Activated T-helper 1 cell treated with anti-CD3 and anti-CD28 coated beads, Interleukin-12 subunit alpha, Interleukin-12 subunit beta, Interleukin-2, Interleukin-4 antibody, amounts not matched to agents 30 ng/mL and 10 ng/mL and 1 ng/mL, durations not matched to agents 14 hours and 24 hours and 36 hours (primary cell): ENCODE measurements at places on chromosomes 6 and 20.

- no peak for DNase-seq
Observed at GRCh38 chr6:79878142-79878748, 69.1 kb downstream of the ELOVL4 start.

DNA sequence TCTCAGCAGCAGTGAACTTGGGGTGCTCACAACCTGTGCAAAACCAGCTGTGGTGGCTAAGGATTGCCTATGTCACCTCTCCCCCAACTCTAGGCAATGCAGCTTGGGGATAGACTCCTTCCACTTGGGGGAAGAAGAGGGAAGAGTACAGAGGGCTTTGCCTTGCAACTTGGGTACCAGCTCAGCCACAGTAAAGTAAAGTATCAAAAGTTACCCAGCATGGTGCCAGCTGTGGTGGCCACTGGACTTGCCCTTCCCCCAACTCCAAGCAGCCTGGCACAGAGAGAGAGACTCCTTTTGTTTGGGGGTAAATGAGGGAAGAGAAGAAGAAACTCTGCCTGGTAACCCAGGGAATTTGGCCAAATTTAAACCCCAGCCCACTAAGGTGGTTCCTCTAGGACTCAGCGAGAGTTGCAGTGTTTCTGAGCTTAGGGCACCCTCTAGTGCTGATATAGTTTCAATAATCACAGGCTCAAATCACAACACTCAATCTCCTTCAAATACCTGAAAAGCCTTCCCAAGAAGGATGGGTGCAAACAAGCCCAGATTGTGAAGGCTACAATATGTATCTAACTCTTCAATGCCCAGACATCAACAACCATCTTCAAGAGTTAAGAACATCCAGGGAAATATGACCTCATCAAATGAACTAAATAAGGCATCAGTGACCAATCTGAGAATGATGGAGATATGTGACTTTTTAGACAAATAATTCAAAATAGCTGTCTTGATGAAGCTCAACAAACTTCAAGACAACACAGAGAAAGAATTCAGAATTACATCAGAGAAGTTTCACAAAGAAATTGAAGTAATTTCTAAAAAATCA, 7.6 kb upstream of the DEFB129 start:
- DNase-seq = no peak

- no peak for DNase-seq
Observed at GRCh38 chr20:896501-897025, 19.6 kb downstream of the ANGPT4 start.

- no peak for DNase-seq
Observed at GRCh38 chr6:46291275-46291633, 120.5 kb upstream of the ENPP5 start.

DNA sequence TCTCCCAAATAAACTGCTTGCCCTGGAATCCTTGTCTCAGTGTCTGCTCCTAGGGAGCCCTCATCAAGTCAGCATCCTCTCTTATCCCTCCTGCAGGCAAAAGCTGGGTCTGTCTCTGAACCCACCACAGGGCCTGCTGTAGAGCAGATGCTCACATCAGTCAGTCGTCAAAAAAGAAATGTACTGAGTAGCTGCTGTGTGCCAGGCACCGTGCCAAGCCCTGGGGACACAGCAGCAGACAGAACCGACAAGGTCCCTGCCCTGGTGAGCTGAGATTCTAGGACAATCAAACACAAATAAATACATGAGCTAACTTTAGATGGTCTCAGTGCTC, 68.5 kb downstream of the EYA2 start:
- DNase-seq = no peak

DNA sequence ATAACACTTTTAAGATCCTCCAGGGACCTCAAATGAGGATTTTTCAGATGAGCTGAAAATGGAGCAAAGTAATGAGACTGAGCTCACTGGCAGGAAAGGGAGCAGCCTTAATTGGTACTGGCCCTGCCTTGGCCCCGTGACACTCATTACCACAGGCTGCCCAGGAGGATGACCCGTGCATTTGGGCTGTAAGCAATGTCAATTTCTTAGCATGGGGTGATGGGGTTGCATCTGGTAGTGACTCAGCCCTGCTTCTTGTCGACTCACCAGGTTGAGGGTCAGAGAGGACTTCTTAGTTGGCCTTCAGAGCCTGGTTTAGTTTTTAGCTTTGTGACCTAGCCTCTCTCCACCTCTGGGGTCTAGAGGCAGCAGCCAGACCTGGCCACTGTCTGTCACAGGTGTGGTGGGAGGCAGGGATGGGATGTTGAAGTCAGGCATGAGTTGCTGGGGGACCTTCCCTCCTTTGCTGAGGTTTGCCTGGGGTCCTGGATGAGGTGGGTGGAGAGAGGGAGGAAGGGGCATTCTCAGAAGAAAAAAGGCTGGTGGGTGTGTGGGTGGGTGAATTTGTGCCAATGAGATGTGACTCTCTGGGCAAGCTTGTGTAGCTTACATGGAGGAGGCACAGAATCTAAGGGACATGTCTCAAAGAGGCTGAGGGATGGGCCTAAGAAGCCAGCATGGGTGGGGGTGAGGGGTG, 25.9 kb upstream of the EPB41L1 start:
- DNase-seq = no peak

GRCh38 chr20:21513181-21513663, 642 bp downstream of the NKX2-2 start:
- DNase-seq = no peak

GRCh38 chr20:62181808-62182207, 1.0 kb upstream of the MTG2 start:
- DNase-seq = no peak

DNA sequence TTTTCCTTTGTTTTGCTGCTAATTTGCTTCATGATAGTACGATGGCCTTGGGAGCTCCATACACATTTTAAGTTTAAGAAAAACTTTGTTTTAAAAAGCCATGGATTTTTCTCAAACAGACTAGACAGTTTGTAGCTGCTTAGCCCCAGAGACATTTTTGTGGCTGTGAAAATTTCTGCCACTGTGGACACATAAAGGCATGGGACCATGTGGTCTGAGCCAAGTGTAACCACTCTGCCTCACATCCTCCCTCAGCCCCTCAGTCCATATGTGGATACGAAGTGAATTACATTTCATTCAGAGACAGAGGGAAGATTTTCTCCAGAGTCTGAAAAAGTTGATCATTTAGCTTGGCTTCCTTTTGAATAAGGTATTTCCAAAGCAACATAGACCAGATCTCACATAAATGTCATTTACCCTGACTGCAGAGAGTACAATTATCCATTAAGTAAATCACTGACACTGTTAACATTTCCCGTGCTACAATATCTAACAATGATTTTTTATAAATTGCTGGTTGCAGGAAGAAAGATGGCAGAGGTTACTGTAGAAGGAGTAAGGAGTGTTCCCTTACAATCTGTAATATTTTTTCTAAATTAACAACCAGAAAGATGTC, 87.4 kb downstream of the GJA1 start:
- no peak for DNase-seq

GRCh38 chr6:154496793-154497517, 13.5 kb downstream of the CNKSR3 start:
- no peak for DNase-seq

- DNase-seq = no peak
Observed at GRCh38 chr6:5459346-5459745, 198.0 kb downstream of the FARS2 start.

GRCh38 chr6:119226089-119226488, 123.5 kb downstream of the MAN1A1 start:
- DNase-seq = no peak

DNA sequence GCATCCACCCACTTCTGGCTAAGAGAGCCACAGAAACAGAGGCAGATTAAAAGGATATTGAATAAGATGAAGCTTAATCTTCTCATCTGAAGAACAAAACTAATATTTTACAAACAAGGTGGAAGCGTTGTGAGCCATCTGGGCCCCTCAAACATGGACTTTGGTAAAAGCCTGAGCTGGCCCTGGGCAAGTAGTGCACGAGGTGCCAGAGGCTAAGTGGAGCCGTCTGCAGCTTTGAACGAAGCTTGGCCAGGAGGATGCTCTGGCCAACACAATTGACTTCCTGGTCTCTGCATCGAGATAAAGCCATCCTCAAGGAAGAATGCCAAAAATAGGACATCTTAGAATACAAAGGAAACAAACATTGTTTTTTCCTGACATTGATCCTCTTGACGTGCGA, 53.2 kb upstream of the PLEKHG1 start:
- DNase-seq = no peak

GRCh38 chr20:62624719-62625453, 17.4 kb upstream of the SLCO4A1 start:
- no peak for DNase-seq

GRCh38 chr6:113989675-113990074, 18.7 kb upstream of the HDAC2 start:
- DNase-seq = no peak

- DNase-seq = no peak
Observed at GRCh38 chr6:55902796-55903195, 27.4 kb upstream of the BMP5 start.

- no peak for DNase-seq
Observed at GRCh38 chr20:37415118-37416085, 69.5 kb downstream of the SRC start.

DNA sequence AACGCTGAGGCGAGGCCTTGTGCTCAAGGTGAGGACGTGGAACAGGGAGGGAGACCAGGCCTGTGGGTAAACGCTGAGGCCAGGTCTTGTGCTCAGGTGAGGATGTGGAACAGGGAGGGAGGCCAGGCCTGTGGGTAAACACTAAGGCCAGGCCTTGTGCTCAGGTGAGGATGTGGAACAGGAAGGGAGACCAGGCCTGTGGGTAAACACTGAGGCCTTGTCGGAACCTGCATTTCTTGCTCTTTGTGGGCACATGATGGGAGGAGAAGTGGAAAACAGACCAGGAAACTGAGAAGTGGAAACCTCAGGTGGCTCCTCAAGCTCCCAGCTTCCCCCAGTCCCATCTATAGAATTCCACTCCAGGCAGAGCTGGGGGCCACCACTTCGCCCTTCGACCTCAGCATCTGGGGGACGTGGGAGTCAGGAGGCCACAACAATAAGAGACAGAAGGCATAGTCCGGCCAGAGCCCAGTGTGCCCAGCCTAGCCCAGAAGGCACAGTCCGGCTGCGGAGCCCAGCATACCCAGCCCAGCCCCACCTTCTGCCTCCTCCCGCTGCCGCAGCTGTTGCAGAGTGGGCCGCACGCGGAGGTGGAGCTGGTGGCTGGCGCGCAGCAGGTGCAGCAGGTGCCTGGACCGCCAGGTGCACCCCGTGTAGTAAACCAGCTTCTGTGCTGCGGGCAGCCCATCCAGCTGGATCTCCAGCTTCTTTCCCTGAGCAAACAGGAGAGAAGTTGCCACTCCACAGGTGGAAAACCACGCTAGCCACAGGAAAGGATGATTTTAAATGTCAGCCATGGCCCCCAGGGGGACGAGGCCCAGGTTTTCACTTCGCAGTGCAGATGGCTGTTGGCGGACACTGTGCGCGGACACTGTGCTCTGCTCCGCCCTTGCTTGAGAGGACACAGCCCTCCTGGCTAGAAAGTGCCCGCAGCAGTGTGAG, 17.5 kb downstream of the FRMD1 start:
- DNase-seq = no peak

GRCh38 chr20:58010666-58011065, 217.8 kb downstream of the ANKRD60 start:
- no peak for DNase-seq

DNA sequence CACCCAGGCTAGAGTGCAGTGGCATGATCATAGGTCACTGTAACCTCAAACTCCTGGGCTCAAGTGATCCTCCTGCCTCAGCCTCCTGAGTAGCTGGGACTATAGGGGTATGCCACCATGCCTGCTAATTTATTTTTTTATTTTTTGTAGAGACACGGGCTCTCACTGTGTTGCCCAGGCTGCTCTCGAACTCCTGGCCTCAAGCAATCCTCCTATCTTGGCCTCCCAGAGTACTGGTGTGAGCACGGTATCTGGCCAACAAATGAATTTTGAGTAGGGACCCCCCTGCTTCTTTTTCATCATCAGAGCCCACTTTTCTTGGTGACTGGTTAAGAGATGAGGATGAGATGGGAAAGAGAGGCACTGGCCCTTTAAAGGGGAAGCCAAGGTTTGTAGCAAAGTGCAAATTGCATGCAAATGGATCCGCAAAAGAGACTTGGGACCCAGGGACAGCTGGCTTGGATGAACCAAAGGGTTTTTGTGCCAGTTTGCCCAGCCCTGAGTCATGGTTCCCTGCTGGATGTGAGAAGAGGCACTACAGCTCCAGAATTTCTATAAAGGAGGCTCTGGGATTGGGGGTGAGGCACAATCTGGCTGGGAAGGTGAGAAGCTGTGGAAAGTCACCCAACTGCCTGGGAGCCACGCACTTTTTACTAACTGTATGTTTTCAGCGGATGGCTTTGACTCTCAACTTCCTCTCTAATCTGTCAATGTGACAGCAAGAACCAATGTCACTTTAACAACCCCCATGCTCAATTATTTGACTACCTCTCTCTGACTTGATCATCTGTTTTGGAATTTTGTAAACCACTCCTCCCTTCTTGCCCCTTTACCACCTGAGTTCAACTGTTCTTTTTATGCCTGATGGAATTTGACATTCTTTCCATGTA, 58.7 kb upstream of the RNF24 start:
- DNase-seq = no peak

DNA sequence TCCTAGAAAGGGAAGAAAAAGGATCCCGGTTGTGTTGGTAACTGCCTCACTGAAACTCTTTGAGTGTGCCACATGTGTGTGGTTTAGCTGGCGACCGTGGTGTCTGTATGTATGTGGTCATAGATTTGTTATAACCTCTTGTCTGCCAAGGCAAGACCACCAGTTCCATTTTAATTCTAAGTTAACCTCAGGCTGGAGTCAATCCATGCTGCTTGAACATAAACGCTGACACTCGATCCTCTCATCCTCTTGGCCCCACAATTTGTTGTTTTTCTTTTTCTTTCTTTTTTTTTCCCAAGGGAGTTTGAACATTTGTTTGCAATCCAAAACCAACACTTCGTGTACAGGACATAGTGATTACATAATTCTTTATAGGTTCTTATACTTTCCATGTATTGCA, 318.9 kb upstream of the JAG1 start:
- no peak for DNase-seq
